ENCODE measurements at places on chromosomes 6 and 20. TPM values are rescaled to one million over a fixed set of nuclear protein-coding genes. Genes with fewer than 3 reads are reported as not detected.

Gene ZNF311
- total RNA-seq, result 2.3 TPM

Gene TNFAIP3
- 64.0 TPM for total RNA-seq

Gene GABRR1
- total RNA-seq, result not detected

Gene SYNDIG1
- 0.80 TPM for total RNA-seq

Gene F13A1
- 0.25 TPM for total RNA-seq

Gene ANKRD66
- total RNA-seq, result not detected

Gene RIPOR3
- 19.2 TPM for total RNA-seq

GRCh38 chr6:87741001-87741650 lies 39.1 kb upstream of the AKIRIN2 start:
- no peak for DNase-seq

- DNase-seq, result no peak
Observed at GRCh38 chr6:2266031-2266795, 20.8 kb upstream of the GMDS start.

DNA sequence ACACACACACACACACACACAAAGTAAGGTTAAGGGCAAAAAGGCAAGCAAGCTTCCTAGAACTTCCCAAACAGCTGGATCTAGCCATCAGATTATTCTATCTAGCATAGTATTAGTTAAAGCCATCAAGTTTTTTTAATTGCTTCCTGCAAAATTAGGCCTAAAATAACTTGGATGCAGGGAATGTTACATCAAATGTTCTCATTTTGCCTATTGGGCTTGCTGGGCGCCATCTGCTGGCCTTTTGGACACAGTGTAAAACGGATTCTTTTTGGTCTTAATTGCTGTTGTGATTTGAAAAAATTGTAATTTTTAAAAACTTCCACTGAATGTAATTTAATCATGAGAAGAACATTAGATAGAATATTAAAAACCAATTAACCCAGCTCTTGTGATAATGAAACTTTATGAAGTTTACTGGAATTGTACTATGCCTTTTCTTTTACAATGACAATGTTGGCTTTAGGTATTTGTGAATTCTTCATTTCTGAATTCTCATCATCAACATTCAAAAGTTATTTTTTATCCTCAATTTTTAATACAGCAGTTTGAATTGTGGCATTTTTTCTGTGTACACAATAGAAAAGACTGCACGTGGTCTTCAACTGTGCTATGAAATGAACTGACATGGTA lies 6.8 kb downstream of the MKKS start:
- DNase-seq, result no peak

- no peak for DNase-seq
Observed at GRCh38 chr20:56574531-56575142, 41.6 kb downstream of the FAM209B start.

GRCh38 chr20:50561379-50562078 lies 51.3 kb downstream of the PTPN1 start:
- DNase-seq, result no peak

DNA sequence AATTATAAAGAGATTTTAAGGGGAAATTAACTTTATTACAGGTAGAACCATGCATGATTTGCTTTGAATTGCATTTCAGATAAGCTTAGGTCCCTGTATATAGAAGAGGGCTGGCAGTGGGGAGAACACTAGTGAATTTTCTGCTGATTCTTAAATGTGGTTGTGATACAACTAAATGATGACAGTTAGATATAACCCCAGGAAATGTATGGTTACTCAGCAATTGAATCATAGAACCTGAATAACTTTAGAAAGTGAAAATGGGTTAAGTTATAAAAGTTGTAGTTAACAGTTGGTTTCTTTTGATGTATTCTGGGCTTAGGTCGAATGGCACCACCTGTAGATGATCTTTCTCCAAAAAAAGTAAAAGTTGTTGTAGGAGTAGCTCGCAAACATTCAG lies 70.1 kb downstream of the PHF3 start:
- DNase-seq, result no peak

DNA sequence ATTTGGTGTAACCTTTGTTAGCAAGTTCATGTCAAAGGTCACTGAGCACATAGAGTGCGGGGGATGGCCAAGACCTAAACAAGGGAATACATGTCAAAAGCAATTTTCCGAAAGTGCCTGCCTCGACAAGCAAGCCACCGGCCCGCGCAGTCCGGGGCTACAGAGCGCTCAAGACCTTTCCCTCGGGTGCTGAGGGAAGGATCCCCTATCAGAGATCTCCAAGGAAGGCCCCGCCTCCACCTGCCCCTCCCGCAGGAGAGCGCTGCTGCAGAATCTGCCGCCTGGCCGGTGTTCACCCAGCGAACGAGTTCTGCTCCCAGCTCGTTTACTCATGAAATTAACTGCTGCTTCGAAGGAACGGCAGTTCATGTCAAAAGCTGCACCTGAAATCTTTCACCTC lies 252.7 kb downstream of the BMP7 start:
- DNase-seq, result peak; percentile 37

DNA sequence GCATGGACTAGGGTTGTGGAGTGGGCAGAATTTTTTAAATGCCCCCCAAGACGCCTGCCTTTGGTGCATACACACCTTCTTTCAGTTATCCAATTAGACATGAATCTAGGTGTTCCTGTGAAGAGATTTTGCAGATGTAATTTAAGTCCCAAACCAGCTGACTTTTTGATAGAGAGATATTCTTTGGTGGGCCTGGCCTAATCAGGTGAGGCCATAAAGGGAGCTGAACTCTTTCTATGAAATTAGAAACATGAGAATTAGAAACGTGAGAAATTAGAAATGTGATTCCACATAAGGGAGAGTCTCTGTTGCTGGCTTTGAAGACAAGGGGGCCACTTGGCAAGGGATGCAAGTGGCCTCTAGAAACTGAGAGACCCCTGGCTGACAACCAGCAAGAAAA lies 36.4 kb upstream of the TTPAL start:
- no peak for DNase-seq

GRCh38 chr20:63248835-63249591 lies 5.2 kb downstream of the NKAIN4 start:
- no peak for DNase-seq

GRCh38 chr20:15812696-15813095 lies 760.6 kb downstream of the KIF16B start:
- DNase-seq, result no peak

GRCh38 chr6:147201885-147202515 lies 2.2 kb upstream of the STXBP5 start:
- DNase-seq, result no peak

GRCh38 chr6:48183178-48183577 lies 72.2 kb upstream of the PTCHD4 start:
- DNase-seq, result no peak

DNA sequence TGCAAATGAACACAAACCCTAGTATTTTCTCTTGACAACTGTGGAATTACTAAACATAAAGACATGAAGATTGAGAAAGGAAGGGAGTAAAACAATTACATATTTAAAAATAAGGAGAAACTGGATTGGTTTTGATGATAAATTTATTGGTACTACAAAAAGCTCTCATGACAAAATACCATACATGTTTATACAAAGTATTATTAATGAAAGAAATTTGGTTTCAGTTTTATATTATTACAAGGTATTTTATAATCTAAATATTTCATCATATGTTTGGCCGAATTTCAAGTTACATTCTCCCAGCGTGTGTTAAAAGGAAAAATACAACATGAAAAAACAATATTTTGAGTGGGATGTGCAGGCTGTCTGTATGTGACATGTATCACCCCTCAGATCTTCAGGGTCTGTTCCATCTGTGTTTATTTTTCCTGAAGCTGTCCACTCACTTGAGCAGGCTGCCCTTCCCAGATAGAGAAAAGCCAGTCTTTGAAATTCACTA lies 568.4 kb downstream of the NKAIN2 start:
- DNase-seq, result no peak

DNA sequence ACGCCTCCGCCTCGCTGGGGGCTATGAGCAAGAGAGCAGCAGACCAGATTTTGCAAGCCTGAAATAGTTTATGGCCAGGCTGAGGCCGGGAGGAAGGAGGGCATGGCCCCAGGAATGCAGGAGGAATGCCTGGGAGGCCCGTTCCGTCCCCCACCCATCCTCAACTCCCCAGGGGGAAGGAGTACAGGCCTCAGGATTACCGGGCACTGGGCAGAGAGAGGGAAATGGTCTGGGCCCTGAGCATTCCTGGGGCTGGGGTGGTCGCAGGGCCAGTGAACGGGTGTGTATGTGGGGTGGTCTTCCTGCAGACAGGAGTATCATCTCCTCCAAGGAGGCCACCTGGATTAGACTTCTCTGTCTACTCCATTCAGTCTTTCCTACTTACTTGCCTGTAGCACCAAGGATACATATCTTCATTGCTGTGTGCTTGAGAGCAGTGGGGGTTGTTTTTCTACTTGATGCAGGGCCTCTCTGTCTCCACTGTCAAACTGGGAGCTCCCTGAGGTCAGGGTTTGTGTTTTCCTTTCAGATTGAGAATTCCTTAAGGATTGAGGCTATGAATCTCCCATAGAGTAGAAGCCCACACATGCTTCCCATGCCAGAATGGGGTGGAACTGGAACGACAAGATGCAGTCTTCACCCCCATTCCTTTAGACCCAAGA lies 81.3 kb downstream of the VEGFA start:
- DNase-seq, result no peak

GRCh38 chr6:139425780-139426179 lies 51.3 kb upstream of the CITED2 start:
- DNase-seq, result no peak
